ENCODE measurements at places on chromosomes 3 and 15.

- DNase-seq = no peak
Measured at GRCh38 chr3:141485641-141486495, 959 bp upstream of the RASA2 start.

GRCh38 chr3:10397879-10398278 lies 77.0 kb upstream of the SEC13 start:
- DNase-seq = no peak

- no peak for DNase-seq
Measured at GRCh38 chr3:117120014-117120413, 410.4 kb downstream of the TUSC7 start.

GRCh38 chr3:52393131-52393807 lies 51.6 kb downstream of the SEMA3G start:
- no peak for DNase-seq

DNA sequence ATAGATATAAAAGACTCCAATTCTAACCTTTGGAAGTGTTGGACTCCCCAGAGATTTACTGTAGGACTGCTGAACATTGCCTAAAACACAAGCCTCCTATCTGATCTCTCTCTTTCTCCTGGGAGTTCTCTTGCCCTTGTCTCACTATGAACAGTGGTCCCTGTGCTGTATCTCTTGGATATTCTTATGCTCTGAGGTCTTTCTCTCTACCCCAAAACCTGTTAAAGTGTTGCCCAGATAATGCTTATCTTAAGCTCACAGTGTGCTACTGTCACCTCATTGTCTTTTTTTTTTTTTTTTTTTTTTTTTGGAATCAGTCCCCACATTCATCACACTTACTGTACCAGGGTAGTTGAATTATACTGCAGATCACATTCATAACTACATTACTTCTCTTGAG lies 131.0 kb upstream of the CBLB start:
- no peak for DNase-seq

- DNase-seq = no peak
Measured at GRCh38 chr3:65174713-65175112, 486.9 kb upstream of the ADAMTS9 start.

GRCh38 chr15:31468911-31469785 lies 142.5 kb downstream of the KLF13 start:
- no peak for DNase-seq

DNA sequence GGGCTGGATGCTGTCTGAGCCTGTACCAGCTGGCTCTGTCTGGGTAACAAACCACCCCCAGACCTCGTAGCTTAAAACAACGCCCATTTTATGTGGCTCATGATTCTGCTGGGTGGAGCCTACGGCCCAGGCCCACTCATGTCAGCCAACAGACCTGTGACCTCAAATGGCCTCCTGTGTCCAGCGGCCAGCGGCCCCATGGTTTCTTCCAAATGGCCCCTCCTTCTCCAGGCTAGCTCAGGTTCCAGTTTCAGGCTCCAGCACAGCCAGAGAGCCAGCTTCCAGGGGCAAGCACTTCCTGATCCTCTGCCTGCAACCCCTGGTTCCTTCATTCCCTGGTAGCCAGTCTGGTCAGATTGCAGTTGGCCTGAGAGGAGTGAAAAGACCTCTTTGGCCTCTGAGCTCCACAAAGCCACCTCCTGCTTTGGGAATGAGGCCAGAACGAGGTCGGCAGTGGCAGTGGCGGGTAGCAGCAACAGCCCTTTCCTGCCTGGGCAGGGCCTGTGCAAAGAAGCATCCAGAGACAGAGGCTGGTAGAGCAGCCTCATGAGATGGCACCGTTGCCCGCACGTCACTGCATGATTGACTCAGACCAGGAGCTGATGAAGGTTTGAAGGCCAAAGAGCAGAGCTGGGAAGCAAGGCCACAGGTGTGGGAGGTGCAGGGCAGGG lies 21.0 kb upstream of the PLXNA1 start:
- DNase-seq = no peak

- no peak for DNase-seq
Measured at GRCh38 chr3:174495311-174495710, 363.8 kb upstream of the NAALADL2 start.

DNA sequence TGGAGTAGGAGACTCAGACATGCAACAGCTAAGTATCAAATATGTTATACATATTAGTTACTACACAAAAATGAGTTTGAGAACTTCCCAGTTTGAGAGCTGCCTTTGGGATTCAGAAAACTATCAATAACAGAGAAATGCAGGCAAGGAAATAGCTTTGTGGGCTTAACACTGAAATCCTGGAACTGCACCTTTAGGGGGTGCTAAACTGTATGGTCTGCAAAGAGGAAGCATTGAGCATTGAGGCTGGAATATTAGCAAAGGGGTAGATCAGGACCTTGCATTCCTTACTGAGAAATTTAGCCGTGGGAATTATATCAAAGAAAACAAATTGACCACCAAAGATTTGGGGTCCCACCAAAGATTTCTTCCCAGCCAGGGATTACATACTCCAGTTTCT lies 580.0 kb downstream of the ZNF385D start:
- no peak for DNase-seq

- no peak for DNase-seq
Measured at GRCh38 chr15:73887481-73887880, 14.1 kb downstream of the TBC1D21 start.

- DNase-seq = no peak
Measured at GRCh38 chr3:61573441-61573840, 12.1 kb downstream of the PTPRG start.

DNA sequence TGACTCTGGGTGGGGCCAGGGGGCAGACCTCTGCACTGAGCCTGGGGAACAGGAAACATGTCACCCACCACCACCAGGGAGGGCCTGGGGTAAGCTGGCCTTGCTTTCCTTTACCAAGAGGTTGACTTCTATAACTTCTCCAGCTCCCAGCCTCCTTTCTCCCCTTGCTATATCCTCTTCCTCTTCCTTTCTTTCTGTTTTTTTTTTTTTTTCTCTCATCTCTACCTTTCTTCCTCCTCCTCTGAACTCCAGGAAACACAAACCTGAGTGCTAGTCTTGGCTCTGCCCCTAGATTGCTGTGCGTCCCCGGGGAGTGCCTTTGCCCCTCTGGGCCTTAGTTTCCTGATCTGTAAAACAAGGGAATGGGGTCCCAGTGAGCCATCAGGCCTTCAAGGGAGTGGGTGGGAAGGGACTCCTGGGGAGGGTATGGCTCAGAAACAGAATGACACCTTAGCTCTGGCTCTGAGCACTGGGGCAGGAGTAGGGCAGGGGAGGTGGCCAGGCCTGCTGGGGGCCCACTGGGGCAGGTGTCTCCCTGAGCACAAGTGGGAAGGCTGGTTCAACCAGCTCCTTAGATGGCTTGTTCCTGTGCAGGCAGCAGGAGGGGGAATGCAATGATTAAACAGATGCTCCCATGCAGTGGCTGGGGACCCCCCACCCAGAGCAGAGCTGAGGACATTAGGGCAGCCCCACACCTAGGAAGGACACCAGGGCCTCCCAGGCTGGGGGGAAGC lies 4.3 kb downstream of the SNX33 start:
- DNase-seq = no peak

DNA sequence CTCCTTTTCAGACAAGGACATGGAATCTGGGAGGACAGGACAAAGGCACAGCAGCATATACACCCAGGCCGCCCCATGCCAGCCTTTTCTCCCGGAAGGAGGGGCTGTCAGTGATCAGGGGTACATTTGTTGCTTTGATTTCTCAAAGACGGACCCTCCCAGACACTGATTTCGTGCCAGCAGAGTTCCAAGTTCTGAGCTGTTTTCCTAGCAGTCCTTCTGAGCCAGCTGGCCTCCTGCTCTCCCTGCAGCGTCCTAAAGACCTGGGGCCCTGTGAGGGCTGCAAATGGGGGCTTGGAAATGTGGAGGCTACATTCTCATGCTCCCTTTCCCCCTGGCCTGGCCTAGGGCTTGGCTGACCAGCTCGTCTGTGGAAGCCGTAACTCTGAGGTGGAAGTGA lies 22.3 kb downstream of the CTSH start:
- no peak for DNase-seq

DNA sequence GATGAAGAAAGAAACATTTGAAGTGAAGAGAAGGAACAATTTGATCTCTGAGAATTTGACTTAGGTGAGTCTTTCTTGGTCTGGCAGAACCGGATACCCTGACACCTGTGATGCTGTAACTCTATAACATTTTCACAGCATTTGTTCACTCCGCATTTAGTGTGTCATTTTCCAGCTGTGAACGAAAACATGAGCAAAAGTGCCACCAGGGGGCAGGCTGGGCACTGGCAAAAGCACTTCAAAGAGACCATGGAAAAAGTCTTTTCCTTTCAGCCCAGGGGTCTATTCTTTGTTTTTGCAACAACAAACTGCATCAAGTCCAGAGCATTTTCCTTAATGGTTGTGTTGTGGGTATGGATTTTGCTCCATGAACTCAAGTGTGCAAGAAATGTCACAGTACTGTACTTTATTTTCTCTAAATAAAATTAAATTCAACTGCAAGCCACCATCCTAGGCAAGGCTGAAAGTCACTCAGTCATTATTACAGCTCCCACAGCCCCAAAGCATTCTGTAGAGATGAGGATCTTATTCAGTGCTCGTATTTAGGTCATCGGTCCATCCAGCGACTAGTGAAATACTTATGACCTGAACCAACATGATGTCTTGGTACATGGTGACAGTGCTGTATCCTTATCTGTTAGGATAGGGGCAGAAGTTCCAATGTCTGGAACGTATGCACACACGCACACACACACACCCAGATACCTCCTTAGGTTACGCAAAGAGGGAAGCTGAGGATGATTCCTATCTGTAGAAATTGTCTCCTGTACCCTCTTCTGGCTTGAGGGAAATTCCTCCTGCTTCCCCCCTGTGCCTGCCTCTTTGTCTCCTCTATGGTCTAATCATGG lies 125.5 kb downstream of the GADL1 start:
- no peak for DNase-seq

DNA sequence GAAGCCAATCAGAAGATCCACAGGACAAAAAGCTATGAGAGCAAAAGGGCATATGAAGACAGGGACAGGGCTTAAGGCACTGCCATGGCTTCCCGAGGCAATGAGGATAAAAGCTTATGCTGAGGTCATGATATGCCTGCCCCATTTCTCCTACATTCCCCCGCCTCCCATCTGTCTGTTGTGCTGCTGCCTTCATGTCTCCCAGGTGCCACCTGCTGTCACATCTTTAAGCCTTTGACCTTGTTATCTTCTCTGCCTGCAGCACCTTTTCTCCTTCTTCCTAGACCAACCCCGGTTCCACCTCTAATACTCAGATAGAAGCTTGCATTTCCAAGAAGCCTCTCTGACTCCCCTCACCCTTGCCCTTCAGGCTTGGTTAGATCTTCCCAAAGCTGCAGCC lies 213.8 kb downstream of the ARRDC4 start:
- no peak for DNase-seq

- DNase-seq = no peak
Measured at GRCh38 chr15:69154684-69155083, 5.8 kb upstream of the GLCE start.

DNA sequence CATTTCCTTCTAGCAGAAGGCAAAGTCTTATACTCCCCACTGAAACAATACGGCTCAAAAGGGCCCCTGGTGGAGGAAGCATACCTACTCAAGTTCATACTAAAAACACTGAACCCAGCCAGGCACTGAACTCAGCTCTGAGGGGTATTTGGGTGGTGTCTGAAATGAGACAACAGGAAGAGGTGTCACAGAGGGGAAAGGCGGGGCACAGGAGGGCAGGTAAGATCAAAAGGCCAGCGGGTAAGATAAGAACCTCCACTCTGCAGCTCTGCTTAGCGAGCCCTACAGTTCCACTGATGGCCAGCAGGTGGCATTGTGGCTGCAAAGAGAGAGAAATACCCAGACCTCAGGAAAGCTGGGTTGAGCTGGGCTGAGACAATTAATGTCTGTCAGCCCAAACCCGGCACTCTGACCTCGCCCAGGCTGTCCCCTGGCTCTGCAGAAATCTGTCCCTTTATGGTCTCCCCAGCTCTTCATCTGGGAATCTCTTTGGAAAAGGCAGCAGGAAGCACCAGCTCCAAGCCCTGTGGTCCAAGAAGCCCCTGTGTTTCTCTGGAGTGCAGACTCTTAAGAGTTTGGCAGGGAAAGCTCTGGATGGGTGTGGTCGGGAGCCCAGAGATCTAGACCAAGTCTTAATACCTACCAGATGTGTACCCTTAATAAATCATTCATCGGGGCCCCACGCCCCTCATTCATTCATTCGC lies 8.4 kb downstream of the MFGE8 start:
- DNase-seq = peak; percentile 46

- no peak for DNase-seq
Measured at GRCh38 chr3:173410436-173410835, 12.9 kb downstream of the NLGN1 start.

DNA sequence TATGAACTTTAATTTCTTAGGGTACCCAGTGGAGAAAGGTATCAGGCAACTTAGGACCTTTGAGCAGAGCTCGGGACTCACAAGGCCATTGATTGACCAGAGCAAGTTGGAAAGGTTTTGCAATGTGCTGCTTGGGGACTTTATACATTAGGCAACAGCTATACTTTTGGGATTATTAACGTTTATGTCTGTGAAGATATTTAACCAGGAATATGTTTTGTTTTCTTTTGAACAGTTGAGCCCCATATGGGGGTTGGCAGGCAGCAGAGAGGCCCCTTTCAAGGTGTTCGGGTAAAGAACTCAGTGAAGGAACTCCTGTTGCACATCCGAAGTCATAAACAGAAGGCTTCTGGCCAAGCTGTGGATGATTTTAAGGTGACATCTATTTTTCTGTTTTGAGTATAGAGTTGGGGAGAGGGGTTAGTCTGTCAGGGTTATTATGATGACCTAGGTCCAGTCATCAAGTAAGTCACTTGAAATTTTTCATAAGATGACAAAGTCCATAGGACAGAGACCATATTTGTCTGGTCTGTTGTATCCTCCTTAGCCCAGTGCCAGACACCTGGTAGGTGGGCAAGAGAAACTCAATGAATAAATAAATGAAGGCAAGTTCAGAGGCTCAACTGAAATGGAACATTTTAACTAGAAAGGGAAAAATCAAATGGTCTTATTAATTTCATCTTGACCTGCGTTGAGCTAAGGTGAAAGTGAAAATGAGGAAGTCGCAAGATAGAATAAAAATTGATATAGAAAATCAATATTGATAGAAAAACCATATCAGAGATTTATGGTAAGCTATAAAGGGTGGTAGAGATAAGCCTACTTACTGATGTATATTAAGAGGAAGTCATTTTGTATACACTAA lies 2.8 kb downstream of the NFKBIZ start:
- no peak for DNase-seq

DNA sequence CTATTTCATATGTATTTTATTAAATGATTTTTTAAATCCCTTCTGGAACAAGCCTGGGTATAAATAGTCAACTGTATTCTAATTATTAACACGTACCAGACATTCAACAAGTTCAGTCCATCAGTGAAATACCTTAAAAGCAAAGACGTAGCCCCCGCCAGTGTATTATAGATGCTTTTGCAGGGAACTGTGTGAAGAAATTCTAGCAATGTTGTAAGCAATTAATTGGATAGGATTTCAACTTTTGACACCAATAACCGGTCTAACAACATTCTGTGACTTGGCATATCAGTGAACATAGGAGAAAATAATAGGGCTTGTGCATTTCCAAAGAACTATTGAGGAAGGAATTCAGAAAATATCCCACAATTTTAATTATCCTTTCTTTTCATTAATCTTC lies 67.2 kb upstream of the TGFBR2 start:
- DNase-seq = peak; percentile 6

GRCh38 chr3:182937293-182938051 lies 42.9 kb downstream of the DCUN1D1 start:
- no peak for DNase-seq
